ENCODE measurements at places on chromosomes 13 and 19.
A peak's percentile ranks its signal among the peaks of the same experiment; 100 is the strongest.

DNA sequence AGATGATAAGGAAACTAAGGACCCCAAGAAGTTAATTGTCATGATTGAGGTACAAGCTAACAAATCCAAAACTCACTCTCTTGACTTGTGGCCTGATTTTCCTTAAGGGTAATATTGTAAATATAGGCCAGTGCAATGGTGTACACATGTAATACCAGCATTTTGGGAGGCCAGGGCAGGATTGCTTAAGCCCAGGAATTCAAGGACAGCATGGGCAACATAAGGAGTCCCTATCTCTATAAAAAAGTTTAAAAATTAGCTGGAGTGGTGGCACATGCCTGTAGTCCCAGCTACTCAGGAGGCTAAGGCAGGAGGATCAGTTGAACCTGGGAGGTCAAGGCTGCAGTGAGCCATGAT is 28.7 kb upstream of the GARRE1 start:
- DNase-seq, result no peak

- DNase-seq, result peak; percentile 62
Measured at GRCh38 chr19:42596391-42597072, 1.8 kb upstream of the CEACAM8 start.

GRCh38 chr13:29955137-29955650 is 104.8 kb upstream of the UBL3 start:
- DNase-seq, result no peak

GRCh38 chr13:59891053-59891452 is 272.7 kb downstream of the DIAPH3 start:
- no peak for DNase-seq
